GDM1 (cell line): ENCODE measurements at places on chromosomes 6 and 20.

GRCh38 chr6:29011276-29011734 lies 6.2 kb upstream of the ZNF311 start:
- no peak for DNase-seq

GRCh38 chr20:12564979-12565378 lies 443.8 kb upstream of the SPTLC3 start:
- no peak for DNase-seq

DNA sequence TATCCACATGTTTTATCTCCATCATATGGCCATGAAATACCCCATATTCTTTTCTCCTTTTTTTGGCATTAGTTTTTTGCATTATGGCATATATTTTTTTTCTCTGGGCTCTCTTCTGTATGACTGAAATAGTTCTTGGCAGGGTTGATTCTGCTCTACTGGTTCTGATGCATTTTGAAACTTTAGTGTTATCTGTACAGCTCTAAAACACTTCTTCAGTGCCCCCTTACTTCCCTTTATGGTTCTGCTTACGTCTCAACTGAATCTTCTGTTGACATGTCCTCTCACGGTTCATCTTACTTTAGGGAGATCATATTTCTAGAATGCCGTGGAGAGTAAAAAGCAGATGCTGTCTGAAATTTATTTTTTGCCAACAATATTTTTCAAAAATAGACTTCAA lies 23.2 kb upstream of the TXNDC5 start:
- DNase-seq, result no peak

GRCh38 chr6:13554929-13555333 lies 19.5 kb upstream of the SIRT5 start:
- DNase-seq, result no peak

DNA sequence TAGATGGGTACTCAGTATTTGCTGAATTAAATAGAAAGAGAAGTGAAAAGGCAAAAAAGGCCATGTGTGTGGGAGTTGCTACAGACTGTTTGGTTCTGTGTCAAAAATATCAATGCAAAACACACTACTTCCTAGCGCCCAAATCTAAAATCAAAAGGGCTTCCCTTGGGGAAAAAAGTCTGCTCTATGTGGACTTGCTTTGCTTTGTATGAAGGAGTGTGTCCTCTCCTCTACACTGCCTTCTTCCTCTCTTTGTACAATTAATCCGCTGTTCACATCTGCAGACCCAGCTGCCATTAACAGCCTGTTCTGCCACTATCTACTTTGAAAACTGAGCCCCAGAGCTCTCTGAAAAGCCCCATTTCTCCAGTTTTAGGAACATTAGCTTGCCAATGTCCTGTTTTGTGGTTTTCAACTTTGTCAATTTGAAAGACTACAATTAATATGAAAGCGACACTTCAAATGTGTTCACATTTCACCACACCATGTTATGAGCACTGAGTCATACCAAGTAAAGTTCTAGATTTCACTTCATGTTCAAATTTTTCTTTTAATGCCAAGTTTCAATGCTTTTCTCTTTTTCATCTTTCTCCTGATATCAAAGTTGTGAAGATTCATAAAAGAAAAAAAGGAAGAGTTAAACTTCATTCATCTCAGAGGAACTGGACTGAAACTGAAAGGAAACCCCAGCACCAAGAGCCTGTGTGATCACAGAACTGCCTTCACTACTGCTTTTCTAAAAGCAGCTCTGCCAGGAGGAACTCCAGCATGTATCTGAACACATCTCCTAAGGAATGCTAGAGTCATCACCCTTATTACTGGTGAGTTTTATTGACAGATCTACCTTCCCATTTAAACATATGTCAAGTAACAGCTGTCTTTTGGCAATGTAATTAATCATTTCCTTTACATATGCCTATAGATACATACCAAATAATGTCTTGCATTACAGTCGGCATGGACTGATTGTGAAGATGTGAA lies 102.6 kb downstream of the KIF13A start:
- peak; percentile 31 for DNase-seq
